ENCODE measurements at places on chromosomes 2 and 18.

DNA sequence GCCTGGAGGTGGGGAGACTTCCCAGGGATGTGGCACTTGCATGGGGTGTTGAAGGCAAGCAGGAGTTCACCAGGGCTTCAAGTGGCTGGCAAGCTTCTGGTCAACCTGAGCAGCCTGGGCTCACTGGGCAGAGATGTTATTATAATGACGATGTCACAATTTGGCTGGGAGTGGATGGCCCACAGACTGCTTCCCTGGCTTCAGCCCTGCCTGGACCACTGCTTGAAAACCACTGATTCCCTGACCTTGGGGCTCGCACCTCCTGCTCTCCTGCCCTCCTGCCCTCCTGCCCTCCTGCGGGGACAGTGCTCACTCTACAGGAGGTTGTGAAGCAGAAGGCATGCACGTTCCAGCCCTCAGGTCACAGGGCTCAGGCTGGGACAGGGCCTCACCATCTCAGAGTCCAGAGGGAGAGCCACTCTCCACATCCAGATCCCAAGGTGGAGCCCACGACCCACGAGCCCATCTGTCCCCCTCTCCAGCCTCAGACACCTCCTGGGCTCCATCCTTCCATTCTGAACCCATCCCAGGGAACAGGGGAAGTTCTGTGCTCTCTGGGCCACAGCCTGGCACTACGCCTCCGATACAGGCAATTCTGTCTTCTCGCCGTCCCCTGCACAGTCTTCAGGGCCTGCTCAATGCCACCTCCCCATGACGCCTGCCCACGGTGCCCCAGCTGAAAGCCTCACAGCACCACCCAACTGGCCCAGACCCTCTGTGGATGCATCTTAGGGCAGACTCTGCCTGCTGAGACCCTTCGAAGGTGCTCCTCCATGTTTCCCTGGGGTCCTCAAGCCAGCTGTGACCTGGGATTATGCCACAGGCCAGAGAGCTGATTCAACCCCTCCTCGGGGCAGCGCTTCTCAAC lies 241.6 kb upstream of the RAB6C start:
- DNase-seq, result no peak

- no peak for DNase-seq
Measured at GRCh38 chr2:159818940-159819339, 20.9 kb upstream of the CD302 start.

- DNase-seq, result no peak
Measured at GRCh38 chr2:154655499-154655898, 43.0 kb upstream of the KCNJ3 start.

- DNase-seq, result no peak
Measured at GRCh38 chr18:52054324-52054723, 285.7 kb upstream of the DCC start.

GRCh38 chr18:53458944-53459580 lies 765.4 kb downstream of the MBD2 start:
- DNase-seq, result no peak

GRCh38 chr2:21279525-21279924 lies 155.8 kb downstream of the TDRD15 start:
- no peak for DNase-seq

DNA sequence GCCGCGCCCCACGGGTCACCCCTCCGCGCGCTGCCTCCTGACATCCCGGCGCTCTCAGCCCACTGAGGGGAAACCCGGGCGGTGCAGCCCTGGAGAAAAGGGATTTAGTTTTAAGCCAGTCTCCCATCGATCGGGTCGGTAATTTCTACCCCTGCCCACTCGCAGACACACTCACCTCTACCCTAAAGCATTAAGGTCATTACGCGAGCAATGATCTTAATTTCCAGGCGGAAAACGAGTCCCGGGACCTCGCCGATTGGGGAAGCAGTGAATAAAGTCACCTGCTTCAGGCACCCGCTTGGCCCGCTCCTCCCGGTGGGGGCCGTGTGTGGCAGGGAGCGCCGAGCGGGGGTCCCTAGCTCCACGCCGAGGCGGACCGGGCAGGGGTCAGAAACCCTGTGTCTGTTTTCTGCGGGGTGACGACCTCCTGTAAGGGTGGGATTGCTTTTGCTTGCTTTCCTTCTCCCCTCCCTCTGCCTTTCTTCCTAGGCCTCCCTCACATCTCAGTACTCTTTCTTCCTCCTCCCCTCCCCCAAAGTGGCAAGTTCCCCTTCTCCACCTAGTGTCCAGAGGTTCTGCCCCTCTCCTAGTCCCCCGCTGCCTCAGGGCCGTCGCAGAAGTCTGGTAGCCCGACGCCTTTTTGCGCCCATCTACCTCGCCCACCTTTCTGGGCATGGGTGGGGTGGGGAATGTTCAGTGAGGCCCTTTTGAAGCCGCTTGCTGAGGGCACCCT lies 142.6 kb downstream of the MEIS1 start:
- no peak for DNase-seq

DNA sequence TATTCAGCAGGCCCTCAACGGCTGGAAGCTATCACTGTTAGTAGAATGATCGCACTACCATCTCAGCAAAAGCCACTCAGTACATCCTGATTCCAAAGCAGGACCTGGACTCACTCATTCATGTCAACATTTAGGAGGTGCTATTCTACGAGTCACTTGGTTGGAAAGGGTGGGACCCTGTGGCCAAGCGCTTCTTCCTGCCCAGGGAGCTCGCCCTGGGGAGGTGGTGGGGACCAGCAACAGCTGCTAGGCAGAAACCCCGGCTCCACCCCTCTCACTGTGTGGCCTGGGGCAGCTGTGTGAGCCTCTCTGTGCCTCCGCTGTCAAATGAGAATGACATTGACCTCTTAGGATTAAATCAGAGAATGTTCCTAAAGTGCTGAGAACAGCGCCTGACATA lies 231.4 kb downstream of the EIPR1 start:
- no peak for DNase-seq

- DNase-seq, result no peak
Measured at GRCh38 chr2:168722592-168722991, 79.8 kb upstream of the NOSTRIN start.

- no peak for DNase-seq
Measured at GRCh38 chr2:191252699-191253098, 7.5 kb downstream of the MYO1B start.

- no peak for DNase-seq
Measured at GRCh38 chr18:21805771-21806366, 65.3 kb downstream of the MIB1 start.

GRCh38 chr2:128361376-128362131 lies 42.9 kb upstream of the HS6ST1 start:
- no peak for DNase-seq

- DNase-seq, result no peak
Measured at GRCh38 chr18:10067670-10068659, 154.1 kb downstream of the VAPA start.

GRCh38 chr2:147989809-147990403 lies 30.6 kb downstream of the ORC4 start:
- no peak for DNase-seq

DNA sequence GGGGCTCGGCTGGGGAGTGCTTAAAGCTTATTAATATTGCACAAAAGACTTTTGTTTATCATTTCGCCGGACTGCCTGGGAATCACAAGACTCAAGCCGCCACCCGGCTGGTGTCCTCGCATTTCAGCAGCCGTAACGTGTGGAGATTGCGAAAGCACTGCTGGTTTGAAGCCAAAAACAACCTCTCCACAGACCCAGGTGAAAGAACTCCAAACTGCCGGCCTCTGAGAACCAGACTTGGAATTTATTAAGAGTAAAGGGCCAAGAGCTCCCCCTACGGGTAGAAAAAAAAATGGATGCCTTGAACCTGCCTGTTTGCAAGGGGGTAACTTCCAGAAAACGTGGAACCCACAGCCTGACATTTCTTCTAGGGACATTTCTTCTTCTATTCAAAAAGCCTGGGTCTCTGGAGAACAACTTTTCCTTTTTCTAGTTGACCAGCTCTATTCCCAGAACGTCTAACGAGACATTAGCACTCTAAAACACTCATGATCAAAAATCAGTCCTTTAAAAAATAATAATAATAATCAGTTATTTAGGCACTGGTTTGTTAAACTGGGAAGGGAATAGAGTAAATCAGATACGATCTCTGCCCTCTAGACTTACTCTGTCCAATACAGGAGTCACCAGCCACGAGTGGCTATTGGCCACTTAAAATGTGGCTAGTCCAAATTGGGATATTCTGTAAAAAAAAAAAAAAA lies 216.3 kb downstream of the C1D start:
- peak; percentile 93 for DNase-seq

DNA sequence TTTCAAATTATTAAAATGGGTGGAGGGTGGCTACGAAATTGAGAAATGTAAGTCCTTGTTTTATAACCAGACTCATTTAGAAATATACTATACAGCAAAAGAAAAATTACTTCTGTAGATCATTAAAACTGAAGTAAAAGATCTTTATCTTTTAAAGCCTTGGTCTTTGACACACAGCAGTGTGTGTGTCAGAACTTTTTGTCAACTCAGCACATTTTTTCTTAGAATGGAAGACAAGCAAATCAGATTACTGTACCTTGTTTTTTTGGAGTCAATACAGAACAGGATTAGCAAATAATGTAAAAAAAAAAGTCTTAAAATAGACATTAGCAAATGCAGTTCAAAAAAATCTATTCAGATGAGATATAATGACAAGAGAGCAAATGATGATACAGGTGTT lies 49.1 kb downstream of the C2orf76 start:
- no peak for DNase-seq

- no peak for DNase-seq
Measured at GRCh38 chr2:27306136-27306535, 2.1 kb downstream of the UCN start.

GRCh38 chr2:62219407-62220159 lies 23.7 kb downstream of the B3GNT2 start:
- DNase-seq, result no peak

DNA sequence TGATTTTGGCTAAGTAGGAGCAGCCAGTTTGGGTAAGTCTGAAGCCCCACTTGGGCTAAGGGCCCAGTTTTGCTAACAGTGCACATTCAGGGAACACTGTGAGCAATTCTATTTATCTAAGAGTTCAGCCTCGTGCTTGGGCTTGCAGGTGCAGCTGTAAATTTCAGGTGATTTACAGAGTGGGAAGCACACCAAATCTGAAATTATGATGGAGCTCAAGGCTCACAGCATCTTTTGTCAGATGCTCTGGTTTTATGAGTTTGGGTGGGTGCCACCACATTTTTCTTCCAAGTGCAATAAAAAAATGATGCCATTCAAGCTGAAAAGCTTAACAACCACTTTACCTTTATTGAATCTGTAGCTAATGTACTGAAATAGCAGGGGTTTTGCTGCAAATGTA lies 671.2 kb downstream of the LRRTM4 start:
- DNase-seq, result peak; percentile 95

- no peak for DNase-seq
Measured at GRCh38 chr2:54709336-54709809, 14.1 kb upstream of the EML6 start.

GRCh38 chr2:3728104-3729054 lies 25.0 kb downstream of the DCDC2C start:
- DNase-seq, result peak; percentile 28

- DNase-seq, result no peak
Measured at GRCh38 chr18:75977081-75977480, 518.0 kb downstream of the ZNF516 start.

- no peak for DNase-seq
Measured at GRCh38 chr2:229419158-229419557, 148.1 kb upstream of the PID1 start.

Measured in NCI-H1105 (cell line).